ENCODE measurements at places on chromosomes 4 and X.

DNA sequence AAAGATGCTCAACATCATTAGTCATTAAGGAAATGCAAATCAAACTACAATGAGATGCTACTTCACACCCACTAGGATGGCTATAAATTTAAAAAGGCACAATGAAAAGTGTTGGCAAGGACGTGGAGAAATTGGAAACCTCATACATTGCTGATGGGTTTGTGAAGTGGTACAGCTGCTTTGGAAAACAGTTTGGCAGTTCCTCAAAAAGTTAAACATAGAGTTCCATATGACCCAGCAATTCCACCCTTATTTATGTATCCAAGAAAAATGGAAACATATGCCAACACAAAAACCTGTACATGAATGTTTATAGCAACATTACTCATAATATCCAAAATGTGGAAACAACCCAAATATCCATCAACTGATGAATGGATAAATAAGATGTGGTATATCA is 101.3 kb upstream of the MAGEB10 start:
- no peak for DNase-seq

DNA sequence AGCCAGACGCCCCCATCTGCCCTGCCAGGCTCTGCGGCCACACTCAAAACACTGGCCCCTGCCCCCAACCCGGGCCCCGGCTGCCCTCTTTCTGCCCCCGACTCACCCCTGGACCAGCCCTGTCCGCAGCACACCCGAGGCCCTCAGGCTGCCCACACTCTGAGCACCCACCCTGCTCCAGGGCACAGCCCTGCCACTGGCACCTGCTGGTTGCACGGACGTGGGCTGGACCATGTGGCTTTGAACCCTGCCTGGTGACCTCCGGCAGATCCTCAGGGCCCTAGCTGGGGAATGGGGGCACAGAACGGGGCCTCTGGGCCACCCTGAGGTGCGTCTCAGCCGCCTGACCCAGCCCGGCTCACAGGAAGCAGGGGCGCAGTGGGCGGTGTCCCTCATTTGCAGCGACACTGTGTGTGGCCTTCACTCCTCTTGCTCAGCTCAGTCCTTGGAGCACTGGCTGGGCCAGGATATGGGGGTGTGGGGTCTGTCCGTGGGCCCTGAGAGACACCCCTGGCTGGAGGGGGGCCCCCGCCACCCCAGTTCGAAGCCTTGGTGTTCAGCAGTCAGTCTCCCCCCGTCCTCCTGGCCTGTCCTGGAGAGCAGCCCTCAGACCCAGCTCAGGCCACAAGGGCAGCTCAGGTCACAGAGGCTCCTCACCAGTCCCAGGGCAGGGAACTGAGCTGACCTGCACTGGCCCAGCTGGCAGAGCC is 73.2 kb downstream of the FAM53A start:
- no peak for DNase-seq

GRCh38 chr4:15148691-15149090 is 146.4 kb downstream of the CPEB2 start:
- DNase-seq, result no peak

- DNase-seq, result no peak
These were observed 2.6 kb downstream of the FAAH2 start for GRCh38 chrX:57289089-57289488.

GRCh38 chr4:109671350-109671749 is 31.9 kb downstream of the CASP6 start:
- no peak for DNase-seq

GRCh38 chr4:118743867-118744266 is 58.7 kb downstream of the METTL14 start:
- DNase-seq, result no peak

DNA sequence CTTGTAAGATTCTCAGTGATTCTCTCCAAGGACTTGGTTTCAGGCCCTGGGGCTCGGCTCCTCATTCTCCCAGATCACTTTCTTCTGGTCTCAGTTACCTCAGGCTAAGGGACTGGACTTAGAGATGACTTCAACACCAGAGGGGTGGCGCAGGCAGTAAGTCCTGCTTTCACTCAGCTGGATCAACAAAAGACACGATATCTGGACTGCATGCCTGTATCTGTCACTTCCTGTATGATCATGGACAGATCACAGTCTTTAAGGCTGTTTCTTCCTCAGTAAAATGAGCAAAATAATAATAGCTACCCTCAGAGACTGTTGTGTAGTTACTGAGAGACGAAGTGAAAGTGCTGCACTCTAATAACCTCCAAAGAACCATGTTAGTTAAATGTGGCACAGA is 19.5 kb upstream of the CXCR3 start:
- no peak for DNase-seq

- DNase-seq, result no peak
These were observed 92.3 kb downstream of the BCOR start for GRCh38 chrX:40005292-40006011.

DNA sequence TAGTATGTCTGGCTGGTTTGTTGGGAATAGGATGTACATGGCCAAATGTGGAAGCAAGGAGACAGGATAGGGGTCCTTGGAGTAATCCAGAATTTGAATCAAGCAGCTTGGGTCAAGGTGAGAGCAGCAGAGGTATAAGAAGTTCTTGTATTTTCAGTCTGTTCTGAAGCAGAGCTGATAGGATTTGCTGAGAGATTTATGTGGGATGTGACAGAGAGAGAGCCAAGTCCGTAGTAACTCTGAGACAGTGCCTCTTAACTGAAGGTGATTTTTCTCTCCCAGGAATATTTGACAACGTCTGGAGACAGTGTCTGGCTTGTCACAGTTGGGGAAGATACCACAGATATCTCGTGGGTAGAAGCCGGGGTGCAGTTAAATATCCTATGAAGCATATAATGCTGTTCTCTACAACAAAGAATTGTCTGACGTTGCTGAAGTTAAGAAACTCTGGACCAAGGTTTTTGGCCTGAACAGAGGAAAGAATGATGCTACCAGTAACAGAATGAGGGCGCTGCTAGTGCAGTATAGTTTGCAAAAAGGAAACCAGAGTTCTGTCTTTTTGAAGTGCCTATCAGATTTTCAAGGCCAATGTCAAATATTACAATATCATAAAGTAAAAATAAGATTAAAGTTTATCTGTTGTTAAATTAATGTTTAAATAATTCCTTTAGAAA is 184.0 kb downstream of the ARHGAP24 start:
- no peak for DNase-seq

- DNase-seq, result no peak
These were observed 4.2 kb downstream of the HDAC6 start for GRCh38 chrX:48806081-48806480.

DNA sequence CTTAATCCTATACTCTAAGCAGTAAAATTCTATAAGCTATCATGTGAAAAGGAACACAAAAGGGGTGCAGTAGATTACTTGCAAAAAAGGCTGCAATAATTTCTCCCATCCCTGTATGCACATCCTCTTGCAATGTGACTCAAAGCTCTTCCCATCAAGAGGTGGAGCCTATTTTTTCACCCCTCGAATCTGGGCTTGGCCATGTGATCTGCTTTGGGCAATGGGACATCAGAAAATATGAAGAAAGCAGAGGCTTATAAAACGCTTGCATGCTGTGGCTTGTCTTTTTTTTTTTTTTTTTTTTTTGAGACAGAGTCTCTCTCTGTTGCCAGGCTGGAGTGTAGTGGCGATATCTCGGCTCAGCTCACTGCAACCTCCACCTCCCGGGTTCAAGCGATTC is 33.0 kb downstream of the GEMIN8 start:
- no peak for DNase-seq

DNA sequence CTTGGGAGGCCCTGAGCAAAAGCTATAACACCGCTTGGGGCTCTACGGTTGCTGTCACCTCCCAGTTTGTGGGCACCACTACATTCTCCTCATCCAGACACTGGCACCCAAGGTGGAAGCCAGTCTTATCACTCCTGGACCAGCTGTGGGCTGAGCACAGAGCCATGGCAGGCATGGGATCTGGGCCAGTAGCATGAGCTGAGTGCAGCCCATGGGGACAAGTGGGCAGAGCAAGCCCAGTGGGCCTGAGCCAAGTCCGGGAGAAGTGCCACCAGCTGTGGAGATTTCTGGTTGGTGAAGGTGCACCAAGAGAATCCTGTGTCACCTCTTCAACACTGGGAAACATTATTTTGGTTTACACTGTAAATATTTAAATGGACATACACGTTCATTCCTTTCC is 1013.0 kb downstream of the TECRL start:
- no peak for DNase-seq

GRCh38 chr4:54700986-54701385 is 43.2 kb downstream of the KIT start:
- DNase-seq, result no peak

GRCh38 chrX:16646366-16647138 is 3.4 kb upstream of the S100G start:
- no peak for DNase-seq

DNA sequence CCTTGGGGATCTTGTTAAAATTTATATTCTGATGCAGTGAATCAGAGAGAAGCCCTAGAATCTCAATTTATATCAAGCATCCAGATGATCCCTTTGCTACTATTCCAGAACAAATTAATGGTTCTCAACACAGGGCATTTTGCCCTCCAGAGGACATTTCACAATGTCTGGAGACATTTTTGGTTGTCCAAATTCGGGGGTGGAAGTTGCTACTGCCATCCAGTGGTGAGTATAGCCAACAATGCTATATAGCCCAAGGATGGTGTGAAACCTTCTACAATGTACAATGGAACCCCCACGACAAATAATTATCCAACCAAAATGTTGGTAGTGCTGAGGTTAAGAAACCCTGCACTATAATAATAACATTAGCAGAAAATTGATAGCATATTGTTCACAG is 2440.0 kb downstream of the PCDH7 start:
- DNase-seq, result no peak

DNA sequence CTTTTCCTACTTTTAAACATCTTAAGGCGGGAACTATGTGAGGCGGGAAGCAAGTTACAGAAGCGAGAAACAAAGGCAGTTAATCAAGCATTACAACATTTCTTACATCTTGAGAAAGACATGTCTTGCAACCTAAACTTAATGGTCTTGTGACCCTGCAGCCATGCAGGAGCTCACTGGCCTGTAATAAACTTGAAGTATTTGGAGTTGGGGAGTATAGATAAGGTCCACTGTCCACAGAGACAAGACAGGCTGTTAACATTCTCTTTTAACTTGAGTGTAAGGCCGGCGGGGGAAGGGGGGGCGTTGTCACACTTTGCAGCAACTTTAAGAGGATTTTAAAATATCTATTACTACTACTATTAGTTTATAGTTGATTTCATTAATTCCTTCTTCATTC is 10.3 kb upstream of the UGT8 start:
- no peak for DNase-seq

- DNase-seq, result no peak
These were observed 12.2 kb upstream of the TNIP3 start for GRCh38 chr4:121176082-121176934.

GRCh38 chr4:110837896-110838450 is 215.1 kb upstream of the PITX2 start:
- DNase-seq, result no peak

DNA sequence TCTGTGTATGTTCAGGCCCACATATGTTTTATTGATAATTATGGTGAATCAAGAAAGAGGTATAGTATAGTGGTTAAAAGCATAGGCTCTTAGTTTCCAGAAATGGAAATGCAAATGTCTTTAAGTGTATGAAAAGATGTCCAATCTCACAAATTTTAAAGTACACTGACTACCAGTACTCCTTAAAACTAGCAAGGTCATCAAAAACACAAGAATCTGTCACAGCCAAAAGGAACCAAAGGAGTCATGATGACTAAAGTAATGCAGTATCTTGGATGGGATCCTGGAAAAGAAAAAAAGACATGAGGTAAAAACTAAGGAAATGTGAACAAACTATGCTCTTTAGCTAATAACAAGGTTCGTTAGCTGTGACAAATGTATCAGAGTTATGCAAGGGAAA is 661 bp upstream of the RBM41 start:
- DNase-seq, result no peak

- no peak for DNase-seq
These were observed 1268.6 kb downstream of the RAPGEF2 start for GRCh38 chr4:160371446-160371845.

GRCh38 chrX:132491191-132491590 is 2.4 kb upstream of the MBNL3 start:
- DNase-seq, result no peak

GRCh38 chr4:60657041-60657440 is 543.1 kb upstream of the ADGRL3 start:
- no peak for DNase-seq

DNA sequence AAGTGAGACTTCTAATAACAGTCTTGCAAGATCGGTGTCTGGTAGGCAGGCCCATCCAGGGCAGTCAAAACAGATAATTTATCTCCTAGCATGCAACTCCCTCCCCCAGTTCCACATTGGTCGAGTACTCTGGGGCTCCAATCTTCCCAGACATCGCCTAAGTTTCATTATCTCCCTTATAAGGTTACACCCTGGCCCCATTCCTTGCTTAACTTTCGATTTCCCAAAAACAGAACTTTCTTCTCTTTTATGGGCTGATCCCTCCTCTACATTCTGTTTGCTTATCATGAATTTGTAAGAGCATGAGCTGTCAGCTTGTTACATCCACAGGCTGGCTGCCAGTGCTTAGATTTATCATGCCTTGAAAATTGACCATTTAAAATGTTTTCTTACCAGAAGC is 471.3 kb downstream of the TECRL start:
- no peak for DNase-seq
